Left renal cortex interstitium (tissue), 4 donors: ENCODE measurements at places on chromosomes 5 and 9.

DNA sequence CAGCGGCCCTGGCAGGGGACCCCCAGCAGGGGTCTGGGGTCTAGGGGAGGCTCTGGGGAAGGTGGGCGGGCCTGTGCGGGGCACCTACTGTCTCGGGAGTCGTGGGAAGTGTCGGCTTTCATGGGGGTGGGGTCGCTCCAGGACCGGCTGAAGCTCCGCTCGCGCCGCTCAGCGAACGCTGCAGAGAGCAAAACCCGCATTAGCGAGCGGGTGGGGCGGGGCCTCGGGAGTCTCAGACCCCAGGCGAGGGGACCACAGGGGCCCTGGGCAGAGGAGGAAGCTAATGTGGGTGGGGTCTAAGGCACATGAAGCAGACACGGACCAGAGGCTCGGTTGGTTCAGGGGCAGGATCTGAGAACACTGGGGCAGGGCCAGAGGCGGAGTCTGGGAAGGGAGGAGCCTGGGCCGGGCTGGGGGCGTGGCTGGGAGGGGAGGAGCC lies 5.5 kb downstream of the NSMF start:
- no peak for DNase-seq

DNA sequence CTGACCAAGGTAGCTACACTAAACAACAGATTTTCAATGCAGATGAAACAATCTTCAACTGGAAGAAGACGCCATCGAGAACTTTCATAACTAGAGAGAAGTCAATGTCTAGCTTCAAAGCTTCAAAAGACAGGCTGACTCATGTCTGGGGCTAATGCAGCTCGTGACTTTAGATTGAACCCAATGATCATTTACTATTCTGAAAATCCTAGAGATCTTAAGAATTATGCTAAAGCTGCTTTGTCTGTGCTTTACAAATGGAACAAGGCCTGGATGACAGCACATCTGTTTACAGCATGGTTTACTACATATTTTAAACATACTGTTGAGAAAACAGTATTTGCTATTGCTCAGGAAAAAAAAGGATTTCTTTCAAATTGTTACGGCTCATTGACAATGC lies 54.9 kb downstream of the RICTOR start:
- DNase-seq = no peak

- DNase-seq = no peak
These were observed 21.9 kb downstream of the OR2Y1 start for GRCh38 chr5:180717989-180718388.

- no peak for DNase-seq
These were observed 47.3 kb downstream of the CD180 start for GRCh38 chr5:67149057-67149950.

- DNase-seq = no peak
These were observed 12.7 kb downstream of the RLN1 start for GRCh38 chr9:5326893-5327548.

GRCh38 chr9:133111808-133112662 lies 9.0 kb downstream of the RALGDS start:
- DNase-seq = no peak

DNA sequence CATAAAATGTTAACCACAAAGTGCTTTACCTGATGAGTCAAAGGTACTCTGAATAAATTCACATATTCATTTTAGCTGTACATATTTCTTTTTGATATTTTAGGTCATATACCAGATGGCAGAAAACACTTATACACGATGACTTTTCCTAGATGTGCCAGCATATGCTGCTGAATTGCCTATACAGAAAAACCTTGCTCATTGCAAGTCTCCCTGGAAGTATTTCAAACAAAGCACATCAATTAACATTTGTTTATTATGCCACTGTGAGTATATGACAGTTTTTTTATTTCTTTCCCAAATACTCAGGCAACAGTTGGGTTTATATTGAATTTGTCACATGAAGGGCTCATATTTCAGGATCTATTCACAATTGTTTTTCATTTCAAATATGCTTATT lies 180.8 kb downstream of the TMEM232 start:
- DNase-seq = no peak

DNA sequence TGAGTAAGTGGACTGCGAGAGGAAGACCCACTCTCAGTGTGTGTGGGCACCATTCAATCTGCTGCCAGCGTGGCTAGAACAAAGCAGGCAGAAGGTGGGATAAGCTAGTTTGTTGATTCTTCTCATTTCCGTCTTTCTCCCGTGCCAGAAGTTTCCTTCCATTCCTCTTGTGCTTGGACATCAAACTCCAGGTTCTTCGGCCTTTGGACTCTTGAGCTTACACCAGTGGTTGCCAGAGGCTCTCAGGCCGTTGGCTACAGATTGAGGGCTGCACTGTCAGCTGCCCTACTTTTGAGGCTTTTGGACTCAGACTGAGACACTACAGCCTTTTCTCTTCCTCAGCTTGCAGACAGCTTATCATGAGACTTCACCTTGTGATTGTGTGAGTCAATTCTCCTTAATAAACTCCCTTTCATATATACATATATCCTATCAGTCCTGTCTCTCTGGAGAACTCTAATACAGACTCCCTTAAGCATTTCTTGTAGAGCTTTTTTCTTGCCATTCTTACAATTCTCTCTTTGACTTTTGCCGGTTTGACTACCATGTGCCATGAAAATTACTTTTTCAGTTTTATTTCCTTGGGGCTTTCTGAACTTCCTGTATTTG lies 494.9 kb downstream of the PRR16 start:
- DNase-seq = no peak

DNA sequence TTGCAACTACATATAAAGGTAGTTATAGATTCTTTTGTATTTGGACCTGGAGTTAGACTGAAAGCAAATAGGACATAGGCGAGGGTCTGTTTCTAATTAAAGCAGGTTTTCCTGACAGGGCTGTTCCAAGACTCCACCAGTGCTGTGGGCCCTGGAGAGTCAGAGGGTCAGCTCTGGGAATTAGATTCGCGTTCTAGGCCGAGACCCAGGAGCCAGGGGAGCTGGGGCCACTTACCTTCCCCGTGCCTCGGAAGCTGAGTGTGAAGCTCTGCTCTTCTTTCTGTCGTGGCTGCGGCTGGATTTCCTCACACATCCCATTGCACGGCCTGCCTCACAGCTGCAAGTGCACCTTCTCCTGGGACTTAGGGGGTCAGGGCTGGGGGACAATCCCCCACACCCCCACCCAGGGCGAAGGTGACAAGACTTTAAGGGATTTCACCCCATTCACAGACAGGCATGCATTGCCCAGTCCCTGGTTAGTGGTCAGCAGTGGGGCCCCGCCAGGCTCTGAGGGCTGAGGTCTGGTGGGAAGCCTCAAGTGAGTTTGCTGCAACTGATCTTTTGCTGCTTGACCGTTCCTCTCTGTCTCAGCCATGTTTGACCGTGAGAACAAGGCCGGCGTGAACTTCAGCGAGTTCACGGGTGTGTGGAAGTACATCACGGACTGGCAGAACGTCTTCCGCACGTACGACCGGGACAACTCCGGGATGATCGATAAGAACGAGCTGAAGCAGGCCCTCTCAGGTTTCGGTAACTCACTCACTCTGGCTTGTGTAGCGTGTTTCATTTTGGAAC lies 15.3 kb upstream of the AHRR start:
- no peak for DNase-seq

GRCh38 chr9:69811351-69811868 lies 9.2 kb upstream of the CFAP95 start:
- no peak for DNase-seq

DNA sequence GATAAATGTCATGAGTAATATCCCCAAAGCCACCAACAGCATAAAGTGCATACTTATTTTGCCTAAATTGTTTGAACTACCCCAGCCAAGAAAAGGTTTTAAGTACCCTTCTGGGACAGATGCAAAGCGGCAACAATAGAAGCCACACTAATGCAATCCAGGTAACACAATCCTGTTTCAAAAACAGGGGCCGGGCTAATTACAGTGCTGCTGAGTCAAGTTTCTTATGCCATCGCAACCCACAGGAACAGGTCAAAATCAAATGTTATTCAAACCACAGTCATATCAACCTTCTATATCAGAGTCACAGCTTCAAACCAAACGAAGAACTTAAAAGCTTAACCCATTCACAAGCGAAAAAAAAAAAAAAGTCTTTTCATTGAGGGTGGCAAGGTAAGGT lies 28.3 kb downstream of the EBF1 start:
- no peak for DNase-seq

GRCh38 chr5:135153661-135154060 lies 119.6 kb upstream of the PITX1 start:
- no peak for DNase-seq

- peak; percentile 88 for DNase-seq
These were observed at the start of gene GPX8 for GRCh38 chr5:55159763-55160492. GPX8 (plus strand) TSS chr5:55160171; CDS start chr5:55160193, 22 bp downstream.

GRCh38 chr5:27830546-27830945 lies 792.2 kb upstream of the CDH9 start:
- no peak for DNase-seq

DNA sequence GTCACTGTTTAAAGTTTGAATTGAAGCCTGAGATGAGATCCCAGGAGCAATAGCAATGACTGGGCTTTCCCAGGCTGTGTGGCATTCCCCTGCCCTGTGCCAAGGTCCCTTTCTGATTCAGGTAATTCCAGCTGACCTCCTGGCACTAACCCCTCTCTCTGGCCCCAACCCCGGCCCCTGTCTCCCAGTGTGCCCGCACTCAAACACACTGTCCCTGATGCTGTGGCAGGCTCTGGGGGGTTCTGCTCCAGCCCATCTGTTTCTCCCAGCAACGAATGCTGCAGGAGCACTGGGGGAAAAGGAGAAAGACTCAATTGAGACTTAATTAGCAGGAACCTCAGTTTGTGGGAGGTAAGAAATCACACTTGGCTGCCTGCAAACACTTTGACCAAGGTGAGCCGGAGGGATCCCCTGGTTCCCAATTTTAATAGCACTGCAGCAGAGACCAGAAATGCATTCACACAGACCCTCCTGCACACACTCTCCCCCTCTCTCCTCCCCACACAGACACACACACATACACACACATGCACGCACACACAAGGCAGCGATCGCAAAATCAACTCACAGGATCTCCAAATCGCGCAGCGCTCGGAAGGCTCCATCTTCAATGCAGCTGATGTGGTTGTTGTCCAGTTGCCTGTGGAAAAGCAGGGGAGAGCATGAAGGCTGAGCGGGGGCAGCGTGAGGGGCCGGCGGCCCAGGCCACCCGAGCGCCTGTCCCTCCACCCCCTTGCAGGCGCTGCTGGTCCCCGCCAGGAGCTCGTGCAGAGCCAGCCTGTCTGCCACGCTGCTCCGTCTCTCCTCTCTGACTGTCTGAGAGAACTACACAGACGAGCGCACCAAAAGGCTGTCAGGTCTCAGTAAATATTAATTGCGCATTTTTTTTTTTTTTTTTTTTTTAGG lies 265.1 kb upstream of the PANK3 start:
- DNase-seq = no peak

GRCh38 chr5:1523480-1523792 lies 324 bp downstream of the LPCAT1 start:
- DNase-seq = no peak

GRCh38 chr9:90088856-90089255 lies 484.0 kb downstream of the GADD45G start:
- DNase-seq = no peak

DNA sequence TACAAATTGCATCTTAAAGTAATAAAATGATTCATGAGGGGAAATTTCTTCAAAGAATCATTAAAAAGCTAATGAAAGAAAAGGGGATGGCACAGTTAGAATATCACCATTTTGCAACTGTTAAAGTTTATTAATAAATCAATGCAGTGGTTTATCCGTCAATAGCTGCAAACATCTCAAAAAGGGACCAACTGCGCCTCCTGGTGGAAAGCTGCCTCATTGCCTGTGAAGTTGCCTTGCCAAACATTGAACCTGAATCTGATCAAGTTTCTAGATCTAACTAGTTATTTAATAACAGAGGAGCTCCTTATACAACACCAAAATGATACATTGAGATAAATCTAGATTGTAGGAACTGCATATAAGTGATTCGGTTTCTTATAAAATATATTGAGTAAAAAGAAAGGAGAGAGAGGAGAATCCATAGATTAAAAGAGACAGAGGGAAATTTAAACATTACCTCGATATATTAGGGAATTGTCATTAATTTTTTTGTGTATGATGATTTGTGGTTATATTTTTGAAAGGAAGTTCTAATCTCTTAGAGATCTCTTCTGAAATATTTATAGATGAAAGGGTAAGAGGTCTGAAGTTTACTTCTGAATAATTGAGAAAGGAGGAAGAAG lies 6.9 kb upstream of the NDUFB6 start:
- DNase-seq = no peak

DNA sequence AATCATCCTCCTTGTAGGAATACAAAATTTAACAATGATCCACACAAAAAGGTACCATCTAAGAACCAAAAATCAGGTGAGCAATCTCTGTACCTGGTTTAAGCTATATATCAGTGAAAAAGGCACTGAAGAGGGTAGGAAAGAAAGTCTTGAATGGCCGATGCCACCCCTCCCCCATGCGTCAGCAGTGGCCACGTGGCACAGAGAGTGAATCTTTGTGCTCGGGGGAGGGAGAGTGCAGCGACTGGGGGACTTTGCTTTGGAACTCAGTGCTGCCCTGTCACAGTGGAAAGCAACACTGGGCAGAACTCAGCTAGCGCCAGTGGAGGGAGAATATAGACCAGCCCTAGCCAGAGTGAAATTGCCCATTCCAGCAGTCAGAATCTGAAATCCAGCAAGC lies 28.3 kb upstream of the PDE4D start:
- no peak for DNase-seq

DNA sequence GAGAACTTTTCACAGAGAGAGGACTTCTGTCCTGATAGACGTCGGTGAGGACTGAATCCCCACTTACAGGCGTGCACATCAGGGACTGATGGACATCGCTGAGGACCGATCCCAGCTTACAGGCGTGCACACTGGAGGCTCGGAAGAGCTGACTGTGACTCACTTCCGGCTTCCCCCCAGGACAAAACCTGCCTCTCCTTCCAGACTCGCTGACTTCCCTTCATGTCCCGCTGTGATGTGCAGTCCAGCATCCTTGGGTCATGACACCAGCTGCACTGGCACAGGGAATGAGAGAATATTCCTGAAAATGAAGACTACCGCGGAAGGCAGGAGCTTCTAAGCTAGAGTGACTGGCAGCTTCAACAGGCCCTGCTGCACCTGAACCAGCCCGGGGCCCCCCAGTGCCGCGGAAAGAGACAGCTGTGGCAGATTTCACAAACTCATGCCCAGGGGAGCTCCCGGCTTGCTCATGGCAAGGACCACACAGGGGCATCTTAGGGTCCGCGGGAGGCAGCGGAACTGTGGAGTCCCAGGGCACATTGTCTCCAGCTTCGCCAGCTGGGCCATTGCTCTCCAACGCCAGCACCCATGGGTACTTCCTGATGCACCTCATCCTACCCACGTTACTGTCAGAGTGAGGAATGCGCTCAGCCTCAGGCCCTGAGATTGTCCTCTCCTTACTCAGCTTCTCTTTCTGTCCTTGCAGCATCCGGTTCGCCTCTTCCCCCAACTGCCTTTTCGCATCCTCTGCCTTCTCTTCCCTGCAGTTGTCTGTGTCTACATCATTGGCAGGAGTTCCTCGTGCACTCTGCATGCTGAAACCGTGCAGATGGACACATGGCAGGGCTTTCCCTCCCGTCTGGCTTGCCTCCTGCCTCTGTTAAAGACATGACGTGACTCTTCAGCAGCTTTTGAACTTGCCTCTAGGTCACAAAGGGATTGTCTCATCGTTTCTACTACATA lies 29.5 kb downstream of the SURF6 start:
- DNase-seq = no peak

GRCh38 chr5:15575666-15576065 lies 75.7 kb downstream of the FBXL7 start:
- DNase-seq = no peak

GRCh38 chr9:89537166-89537565 lies 39.3 kb upstream of the SEMA4D start:
- DNase-seq = no peak

GRCh38 chr5:93883459-93883858 lies 142.1 kb upstream of the POU5F2 start:
- DNase-seq = no peak
